Activated T-cell treated with anti-CD3 and anti-CD28 coated beads, Interleukin-2, amount 50 U/mL, for 48 hours (primary cell): ENCODE measurements at places on chromosomes 6 and 20.

DNA sequence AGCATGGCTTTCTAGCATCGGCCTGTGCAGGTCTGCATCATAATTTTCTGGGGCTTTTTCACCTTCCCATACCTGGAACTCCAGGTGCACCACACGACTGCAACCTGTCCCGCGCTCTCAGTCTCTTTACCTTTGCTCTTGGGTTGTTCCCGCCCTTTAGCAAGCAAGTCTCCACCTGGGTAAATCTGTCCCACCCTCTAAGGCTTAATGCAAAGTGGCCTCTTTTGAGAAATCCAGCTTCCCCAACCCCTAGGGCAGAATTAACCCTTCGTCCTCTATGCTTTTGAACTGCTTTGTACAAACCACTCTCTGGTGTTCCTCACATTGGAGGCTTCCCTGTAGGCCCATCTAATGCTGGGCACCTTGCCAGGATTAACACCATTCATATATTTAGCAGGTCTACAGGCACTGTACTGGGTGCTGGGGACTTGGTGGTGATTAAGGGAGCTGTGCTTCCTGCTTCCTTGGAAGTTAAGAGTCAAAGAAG, 2.8 kb downstream of the ITPR3 start:
- DNase-seq: no peak

DNA sequence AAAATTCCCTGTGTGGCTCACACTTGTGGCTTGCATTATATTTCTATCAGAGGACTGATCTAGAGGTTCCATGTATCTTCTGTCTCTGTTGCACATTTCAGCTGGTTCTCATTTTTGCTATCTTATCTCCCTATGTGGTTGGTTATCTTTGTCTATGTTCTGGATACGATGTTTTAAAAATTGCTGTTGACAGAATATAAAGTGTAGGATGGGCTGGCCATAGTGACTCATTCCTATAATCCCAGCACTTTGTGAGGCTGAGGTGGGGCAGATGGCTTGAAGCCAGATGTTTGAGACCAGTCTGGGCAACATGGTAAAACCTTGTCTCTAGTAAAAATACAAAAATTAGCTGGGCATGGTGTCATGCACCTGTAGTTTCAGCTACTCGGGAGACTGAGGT, 9.9 kb upstream of the ULBP3 start:
- DNase-seq: no peak

- no peak for DNase-seq
These were observed 344.2 kb downstream of the RFPL4B start for GRCh38 chr6:112691289-112691688.

DNA sequence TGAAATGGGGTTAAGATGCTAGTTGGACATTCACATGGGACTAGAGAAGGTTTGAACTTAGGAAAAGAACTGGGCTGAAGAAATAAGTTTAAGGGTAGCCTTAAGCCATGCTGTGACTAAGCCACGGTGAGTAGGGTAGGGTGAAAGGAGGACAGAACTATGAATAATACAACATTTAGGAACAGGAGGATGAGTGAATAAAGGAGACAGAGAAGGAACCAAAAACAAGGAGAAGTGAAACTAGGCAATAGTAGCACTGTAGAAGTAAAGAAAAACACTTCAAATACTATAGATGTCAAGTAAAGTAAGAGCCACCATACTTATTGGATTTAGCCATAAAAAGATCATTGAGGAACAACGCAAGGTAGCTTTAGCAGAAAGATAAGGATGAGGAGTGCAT, 111.2 kb downstream of the KCNQ5 start:
- no peak for DNase-seq

DNA sequence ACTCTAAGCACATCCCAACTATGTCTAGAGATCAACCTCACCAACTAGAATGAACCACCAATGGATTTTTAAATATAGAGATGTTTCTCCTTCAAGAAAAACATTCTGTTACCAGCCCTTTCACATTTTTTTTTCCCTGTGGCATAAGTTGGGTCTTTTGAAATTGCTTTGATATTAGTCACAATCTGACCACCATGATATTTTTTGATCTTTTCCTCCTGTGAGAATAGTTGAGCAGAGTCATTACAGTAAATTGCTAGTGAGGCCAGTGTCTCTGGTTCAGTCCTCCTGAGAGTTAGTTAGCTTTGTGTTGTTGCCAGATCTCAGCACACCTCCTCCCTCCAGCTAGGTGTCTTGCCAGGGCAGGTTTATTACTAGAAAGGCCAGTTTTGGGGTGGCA, 79.7 kb upstream of the MYLIP start:
- no peak for DNase-seq

DNA sequence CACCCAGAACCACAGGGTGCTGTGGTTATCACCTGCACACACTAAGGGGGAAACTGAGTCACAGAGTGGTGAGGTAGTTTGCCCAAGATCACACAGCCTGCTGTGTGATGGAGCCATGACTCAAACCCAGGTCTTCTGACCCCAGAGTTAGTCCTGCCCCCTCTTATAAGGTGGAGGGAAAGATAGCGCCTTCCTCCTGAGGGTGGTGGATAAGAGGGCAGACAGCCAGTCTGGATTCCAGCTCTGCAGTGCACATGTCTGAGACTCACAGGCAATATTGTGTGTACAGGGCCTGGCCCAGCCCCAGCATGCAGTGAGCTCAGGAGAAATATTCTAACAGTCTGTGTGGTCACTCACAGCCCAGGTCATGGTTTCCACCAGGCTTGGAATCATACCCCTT, 393.7 kb downstream of the CDH4 start:
- DNase-seq: no peak

DNA sequence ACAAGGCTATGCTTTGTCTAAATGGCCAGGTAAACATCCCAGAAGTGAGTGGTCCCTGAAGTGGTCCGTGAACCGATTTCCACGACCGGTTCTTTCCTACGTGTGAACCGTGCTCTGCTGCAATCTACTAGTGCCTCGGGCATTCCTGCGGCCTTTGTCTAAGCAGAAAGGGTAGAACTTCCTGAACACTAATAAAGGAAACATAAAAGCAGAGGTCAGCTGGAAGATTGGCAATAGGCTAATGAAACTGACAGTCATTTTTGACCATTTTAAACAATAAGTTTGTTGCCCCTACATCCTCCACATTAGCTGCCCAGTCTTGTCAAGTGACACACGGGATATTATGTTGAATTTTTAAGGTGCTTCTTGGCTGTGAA, 410.0 kb downstream of the PLCB1 start:
- DNase-seq: no peak

- DNase-seq: no peak
These were observed 21.4 kb upstream of the RNF182 start for GRCh38 chr6:13903364-13903763.

GRCh38 chr6:80468398-80468797, 361.9 kb downstream of the BCKDHB start:
- DNase-seq: no peak

GRCh38 chr20:49737260-49737659, 23.6 kb upstream of the B4GALT5 start:
- no peak for DNase-seq

DNA sequence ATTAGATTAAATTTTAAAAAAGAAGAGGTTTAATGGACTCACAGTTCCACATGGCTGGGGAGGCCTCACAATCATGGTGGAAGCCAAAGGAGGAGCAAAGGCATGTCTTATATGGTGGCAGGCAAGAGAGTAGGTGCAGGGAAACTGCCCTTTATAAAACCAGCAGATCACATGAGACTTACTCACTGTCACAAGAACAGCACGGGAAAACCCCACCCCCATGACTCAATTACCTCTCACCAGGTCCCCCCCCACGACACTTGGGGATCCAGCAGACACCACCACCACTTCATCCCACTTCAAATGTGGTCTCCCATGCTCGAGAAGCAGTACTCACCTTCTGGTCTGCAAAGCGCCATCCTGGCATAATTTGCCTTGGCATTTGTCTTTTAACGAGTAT, 24.6 kb downstream of the MTFR2 start:
- DNase-seq: peak; percentile 43

- DNase-seq: peak; percentile 26
These were observed 191.2 kb downstream of the ZNF217 start for GRCh38 chr20:53402233-53403005.

DNA sequence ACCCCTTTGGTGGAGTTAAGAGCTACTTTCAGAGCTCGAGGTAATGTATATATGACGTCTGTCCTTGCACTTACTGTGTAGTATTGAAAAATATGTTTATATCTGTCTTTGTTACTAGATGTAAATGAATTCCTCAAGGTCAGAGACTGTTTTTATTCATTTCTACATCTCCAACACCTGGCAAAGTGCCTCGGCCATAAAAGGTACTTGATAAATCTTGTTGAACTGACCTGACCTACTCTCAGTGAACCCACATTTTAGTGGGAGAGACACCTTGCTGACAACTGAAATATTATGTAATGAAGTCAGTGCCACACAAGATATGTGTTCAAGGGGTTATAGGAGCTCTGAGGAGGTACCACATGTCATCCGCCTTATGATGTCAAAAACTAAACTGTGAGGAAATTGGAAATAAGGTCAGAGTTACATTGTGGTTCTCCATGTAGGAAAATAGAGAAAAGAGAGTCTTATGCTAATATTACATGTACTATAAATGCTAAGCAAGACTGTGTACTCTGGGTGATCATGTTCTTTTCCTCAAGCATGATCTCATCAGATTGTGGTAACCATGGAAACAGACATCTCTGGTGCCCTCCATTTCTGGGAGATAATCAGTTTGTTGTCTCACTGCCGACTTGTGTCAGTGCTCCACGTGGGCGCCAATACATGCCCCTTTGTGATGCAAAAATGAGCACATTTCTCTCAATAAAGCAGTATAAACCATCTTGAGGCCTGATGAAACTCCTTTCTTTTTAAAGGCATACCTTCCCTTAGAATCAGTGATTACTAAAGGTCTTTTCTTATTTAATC, 5.7 kb upstream of the TMEM30A start:
- DNase-seq: no peak

GRCh38 chr6:145427232-145427631, 308.1 kb downstream of the EPM2A start:
- no peak for DNase-seq

DNA sequence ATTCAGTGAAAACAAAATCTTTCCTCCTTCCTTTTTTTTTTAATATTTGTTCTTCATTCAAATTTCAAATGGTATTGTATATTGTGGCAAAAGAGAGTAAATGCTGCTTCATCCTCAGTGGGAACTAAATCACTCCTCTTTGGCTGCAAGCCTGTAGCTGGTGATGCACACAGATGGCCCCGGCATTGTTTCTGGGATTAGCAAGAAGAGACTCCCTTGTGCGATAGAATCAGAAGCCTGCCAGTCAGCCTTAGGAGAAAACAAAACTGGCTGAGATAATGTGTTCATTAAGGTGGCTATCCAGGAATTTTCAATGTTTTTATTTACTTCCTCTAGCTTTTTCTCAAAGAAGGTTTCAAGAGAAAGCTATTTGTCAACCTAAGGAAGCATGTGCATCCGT, 20.7 kb upstream of the ELOVL2 start:
- DNase-seq: no peak

GRCh38 chr6:48736501-48737206, 625.7 kb upstream of the PTCHD4 start:
- no peak for DNase-seq

DNA sequence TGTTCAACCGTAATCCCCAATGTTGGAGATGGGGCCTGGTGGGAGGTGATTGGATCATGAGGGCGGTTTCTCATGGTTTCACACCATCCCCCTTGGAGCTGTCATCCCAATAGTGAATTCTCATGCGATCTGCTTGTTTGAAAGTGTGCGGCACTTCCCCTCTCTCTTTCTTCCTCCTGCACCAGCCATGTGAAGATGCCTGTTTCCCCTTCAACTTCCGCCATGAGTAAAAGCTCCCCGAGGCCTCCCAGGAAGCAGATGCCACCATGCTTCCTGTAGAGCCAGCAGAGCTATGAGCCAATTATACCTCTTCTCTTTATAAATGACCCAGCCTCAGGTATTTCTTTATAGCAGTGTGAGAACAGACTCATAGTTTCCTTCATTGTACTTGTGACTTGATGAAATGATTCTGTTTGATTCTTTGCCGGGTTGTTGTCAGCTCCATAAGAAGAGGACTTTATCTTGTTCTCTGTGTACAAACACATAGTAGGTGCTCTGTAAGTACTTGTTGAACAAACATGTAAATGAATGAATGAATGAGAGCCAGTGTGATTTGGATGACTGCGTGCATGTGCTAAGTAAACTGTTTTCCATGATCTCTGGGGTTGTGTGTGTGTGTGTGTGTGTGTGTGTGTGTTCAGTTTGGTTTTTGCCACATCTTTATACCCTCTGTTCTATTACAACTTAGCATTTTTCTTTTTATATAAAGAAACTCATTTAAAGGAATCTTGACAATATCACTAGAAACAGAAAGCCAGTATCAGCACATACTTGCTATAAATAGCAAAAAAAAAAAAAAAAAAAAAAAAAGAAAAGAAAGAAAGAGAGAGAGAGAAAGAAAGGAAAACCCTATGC, 22.5 kb upstream of the PTGIS start:
- peak; percentile 51 for DNase-seq

GRCh38 chr6:151695156-151695555, 112.3 kb upstream of the ESR1 start:
- DNase-seq: no peak

DNA sequence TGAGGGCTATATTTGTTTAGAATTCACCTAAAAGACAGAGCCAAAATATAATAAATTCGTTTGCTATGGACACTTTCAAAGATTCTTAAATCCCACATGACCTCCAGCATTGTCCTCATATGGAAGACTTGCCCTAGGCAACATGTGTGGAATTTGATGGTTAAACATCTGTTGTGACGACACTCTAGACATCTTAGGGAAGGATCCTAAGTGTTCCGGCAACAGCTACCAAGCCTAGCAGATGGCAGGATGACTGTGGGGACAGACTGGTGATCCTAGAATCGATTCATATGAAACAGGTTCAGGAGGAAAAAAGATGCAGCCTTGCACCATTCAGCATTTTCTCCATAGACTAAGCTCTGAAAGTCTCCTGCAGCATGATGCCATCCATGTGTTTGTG, 77.6 kb upstream of the BACH2 start:
- no peak for DNase-seq

DNA sequence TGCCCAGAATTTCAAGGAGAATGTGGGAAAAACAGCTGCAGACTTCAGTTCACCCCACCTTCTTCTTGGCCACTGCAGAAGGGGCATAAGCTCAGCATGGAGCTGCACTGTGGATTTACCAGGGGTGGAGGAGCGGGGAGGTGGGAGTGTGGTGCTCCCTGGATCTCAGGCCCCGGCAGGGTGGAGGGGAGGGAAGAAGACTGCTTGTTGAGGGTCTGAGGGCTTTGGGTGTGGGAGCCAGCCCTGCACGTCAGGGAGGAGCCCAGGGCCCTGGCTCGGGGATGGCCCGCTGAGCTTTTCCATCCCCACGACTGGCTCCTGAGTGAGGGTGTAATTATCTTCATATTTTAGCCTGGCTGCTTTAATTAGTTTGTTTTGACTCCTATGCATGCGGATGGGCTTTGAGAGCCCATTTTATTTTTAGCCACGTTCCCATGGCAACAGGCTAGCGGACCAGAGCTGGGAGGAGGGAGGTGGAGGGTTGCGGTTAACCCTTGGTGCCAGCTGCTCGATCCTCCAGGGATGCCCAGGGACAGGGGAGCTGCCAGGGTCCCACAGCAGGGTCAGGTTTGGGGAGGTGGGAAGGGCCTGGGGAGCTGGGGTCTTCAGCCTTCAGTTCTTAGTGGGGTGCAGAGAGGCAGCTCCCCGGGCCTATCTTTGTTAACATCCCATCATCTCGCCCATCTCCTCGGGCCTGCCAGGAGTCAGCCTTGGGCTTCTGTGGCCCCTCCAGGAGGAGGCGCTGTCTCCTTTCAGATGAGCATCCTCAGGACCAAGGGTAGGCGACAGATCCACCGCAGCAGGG, 68.2 kb downstream of the RAB44 start:
- peak; percentile 89 for DNase-seq

GRCh38 chr20:46357030-46357514, 48.8 kb upstream of the CDH22 start:
- no peak for DNase-seq

- no peak for DNase-seq
These were observed 93.1 kb downstream of the HFE start for GRCh38 chr6:26180346-26180745.
